ENCODE measurements at places on chromosomes 7 and 10.

DNA sequence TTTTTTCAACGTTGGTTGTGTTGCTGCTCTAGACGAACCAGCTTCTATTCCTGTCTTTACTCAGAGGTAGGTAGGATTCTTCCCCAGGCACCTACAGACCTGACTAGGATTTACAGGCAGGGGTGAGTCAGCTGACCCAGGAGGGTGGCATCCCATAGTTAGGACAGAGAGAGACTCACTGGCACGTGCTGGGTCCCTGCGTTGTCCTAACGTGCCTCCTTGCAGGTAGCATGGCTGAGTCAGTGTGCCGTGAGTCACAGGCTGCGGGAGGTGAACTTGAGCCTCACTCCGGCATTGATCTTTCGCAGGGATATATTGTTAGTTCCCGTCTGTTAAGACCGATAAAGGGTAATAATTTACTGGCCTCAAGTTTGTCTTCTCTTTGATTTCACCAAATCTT, 96.5 kb downstream of the PFKFB3 start:
- no peak for DNase-seq

DNA sequence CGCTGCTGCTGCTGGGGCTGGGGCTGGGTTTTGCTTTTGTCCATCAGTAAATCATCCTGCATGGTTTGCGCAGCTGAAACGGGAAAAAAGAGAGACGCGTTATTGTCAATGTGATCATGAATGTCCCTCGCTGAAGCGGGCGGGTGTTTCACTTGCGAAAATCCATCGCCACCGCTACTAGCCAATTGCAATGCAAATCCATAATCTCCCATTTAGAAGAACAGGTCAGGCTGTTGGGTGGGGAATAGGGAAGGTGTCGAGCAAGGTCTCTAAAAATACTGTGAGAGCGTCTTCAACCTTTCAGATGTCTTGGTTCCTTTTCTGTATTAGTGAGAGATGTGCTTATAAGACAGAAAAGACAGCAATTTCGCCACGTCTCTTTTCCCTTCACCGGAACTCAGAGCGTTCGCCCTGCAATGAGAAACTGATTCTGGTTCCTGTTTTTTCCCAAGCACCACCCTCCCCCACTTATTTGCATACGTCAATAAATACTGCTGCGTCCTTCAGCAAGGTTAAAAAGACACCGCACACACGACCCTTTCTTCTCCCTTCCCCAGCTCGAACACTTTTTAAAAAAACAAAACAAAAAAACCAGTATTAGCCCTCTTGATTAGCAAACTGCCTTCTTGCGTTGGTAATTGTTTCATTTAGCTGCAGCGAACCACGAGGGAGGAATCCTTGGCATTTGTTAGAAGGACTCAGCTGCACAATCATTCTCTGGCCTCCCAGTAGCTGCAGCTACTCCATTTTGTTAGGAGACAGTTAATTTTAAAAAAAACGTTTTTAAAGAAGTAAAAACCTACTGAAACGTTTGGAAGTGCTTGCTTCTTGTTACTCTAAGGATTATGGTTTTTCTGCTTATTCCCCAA, 50.4 kb downstream of the CPEB3 start:
- peak; percentile 27 for DNase-seq

DNA sequence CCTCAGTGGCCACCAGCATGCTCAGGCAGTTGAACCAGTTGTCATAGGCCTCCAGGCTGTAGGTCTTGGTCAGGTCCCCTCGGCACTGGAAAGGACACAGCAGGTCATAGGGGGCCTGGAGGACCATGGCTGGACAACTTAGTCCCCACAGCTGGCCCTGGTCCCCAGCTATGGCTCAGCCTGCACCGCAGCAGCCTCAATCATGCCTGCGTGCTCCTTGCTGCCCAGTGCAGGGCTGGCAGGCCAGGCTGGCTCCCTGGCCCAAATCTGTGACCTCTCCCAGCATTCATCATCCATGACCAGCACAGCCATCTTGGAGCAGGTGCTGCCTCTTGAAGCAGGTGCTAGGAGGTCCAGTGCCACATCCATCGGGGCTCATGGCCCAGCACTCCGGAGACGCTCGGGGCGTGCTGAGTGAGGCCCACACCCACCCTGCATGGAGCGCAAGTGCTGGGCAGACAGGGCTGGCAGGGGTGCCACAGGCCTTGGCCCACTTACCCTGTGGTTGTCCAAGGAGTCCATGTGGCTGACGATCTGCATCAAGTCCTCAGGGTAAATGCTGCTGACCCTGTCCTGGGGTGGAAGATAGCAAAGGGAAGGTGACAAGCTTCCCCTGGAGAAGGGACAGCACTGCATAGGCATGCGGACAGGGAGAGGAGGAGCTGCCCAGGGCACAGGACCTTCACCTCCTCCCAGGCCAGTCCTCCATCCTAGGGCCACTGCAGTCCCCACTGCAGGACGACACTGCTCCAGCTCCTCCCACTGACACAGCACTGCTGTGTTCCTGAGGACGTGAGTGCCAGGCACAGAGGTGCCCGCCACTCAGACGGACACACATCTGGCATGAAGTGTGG, 61.7 kb downstream of the CSGALNACT2 start:
- DNase-seq = no peak

- DNase-seq = no peak
Observed at GRCh38 chr10:132832186-132832969, 46.4 kb upstream of the NKX6-2 start.

GRCh38 chr10:18418541-18419215, 232.7 kb downstream of the NSUN6 start:
- no peak for DNase-seq

GRCh38 chr10:52351914-52352330, 37.8 kb downstream of the DKK1 start:
- DNase-seq = peak; percentile 80

DNA sequence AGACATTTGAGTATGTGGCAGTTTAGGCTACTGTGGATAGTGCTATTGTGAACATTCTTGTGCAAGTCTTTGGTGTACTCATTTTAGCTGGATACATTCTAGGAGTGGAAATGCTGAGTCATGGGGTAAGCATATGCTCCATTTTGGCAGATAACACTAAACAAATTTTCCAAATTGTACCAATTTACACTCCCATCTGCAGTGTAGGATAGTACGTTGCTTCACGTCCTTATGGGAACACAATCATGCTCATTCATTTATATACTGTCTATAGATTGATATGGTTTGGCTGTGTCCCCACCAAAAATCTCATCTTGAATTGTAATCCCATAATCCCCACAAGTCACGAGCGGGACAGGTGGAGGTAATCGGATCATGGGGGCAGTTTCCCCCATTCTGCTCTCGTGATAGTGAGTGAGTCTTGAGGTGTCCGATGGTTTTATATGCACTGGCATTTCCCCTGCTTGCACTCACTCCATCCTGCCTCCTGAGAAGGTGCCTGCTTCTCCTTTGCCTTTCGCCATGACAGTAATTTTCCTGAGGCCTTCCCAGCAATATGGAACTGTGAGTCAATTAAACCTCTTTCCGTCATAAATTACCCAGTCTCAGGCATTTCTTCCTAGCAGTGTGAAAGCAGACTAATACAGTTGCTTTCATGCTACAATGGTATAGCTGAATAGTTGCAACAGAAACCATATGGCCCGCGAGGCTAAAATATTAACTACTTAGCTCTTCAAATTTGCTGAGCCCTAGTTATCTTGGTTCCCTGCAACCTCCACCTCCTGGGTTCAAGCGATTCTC, 25.6 kb downstream of the RNF216 start:
- DNase-seq = peak; percentile 37

DNA sequence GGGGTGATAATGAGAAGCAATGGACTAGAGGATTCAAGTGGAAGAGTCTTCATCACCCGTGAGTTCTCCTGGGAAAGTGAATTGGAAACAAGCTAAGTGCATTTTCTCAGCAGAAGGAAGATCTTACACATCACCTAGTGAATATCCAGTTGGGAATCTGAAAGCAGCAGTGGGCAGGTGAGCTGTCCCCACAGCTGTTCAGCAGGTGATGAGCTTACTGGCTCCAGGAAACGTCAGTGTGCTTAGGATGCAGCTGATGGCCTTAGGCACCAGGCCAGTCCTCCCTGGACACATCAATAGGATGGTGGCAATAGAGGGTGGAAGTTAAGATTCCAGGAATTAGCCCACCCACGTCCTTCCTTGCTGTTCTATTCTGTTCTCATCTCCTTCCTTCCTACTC, 66.7 kb downstream of the NOD1 start:
- no peak for DNase-seq

- DNase-seq = no peak
Observed at GRCh38 chr10:117740691-117741222, 198.2 kb downstream of the EMX2 start.

DNA sequence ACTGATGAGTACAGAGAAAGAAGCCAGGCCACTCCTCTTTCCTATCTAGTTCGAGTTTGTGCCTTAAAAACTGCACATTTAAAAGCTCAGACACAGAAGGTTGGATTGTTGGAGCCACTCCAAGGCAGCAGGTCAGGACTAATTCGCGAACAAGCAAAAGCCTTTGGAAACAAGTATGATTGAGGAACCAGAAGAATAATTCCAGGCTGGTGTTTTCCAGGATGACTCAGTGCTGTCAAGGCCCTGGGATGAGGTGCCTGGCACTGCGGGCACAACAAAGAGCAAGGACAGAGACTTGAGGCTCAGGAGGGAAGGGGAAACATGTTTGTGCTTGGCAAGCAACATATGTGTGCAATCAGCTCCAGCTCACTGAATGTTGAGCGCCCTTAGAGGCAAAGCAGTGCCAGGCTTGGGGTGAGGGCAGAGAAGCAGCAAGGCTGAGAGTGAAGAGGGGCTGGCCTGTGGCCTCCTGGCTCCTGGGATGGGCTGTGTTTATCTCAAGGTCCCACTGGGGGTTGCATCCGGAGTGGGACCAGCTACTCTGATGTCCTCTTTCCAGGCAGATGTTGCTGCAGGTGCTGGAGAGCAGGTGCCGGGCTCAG, 44.1 kb downstream of the VSTM4 start:
- DNase-seq = no peak

DNA sequence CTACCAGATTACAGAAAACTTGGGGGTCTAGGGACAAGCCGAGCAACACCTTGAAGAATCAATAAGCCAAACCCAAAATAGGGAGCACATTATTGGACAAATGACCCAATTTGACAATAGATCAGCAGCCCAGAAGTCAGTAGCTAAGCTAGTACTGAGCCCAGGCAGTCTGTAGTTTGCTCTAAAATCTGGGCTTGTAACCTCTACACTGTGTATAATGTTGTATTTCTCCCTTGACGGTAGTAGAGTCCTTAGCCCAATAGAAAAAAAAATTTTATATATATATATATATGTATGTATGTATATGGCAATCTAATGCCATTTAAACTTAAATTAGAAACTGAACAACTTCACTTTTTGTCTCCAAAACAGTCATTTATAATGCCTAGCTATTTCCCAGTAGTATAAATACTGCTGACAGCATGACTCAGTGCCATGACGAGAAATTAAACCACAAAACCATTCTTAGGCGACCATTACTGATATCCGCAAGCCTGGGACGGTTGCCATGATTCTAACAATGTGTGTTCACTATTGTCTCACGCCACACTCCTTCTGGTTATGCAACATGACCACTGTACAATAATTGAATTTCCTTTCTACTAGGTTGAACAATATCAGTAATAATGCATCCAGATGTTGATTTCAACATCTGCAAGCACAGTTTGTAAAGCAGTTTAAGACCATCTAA, 110.5 kb downstream of the IPMK start:
- DNase-seq = peak; percentile 99

DNA sequence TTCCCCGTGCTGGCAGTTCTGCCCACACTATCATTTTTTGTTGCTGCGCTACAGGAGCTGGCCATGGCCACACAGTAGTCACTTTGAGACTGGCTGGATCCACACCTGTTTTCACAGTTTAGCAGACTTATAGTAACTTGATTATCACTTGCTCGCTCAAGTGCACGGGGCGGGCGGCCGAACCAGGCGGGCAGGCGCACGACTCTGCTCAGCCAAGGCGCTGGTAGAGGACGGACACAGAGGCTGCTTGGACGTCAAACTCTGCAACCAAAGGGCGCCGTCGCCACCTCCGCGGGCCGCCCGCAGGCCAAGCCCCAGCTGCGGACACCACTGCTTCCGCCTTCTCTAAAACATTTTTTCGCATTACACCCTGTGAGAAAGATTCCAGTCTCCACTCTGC, 38.4 kb upstream of the PHYHIPL start:
- no peak for DNase-seq

- DNase-seq = no peak
Observed at GRCh38 chr10:29646960-29647461, 12.2 kb upstream of the SVIL start.

DNA sequence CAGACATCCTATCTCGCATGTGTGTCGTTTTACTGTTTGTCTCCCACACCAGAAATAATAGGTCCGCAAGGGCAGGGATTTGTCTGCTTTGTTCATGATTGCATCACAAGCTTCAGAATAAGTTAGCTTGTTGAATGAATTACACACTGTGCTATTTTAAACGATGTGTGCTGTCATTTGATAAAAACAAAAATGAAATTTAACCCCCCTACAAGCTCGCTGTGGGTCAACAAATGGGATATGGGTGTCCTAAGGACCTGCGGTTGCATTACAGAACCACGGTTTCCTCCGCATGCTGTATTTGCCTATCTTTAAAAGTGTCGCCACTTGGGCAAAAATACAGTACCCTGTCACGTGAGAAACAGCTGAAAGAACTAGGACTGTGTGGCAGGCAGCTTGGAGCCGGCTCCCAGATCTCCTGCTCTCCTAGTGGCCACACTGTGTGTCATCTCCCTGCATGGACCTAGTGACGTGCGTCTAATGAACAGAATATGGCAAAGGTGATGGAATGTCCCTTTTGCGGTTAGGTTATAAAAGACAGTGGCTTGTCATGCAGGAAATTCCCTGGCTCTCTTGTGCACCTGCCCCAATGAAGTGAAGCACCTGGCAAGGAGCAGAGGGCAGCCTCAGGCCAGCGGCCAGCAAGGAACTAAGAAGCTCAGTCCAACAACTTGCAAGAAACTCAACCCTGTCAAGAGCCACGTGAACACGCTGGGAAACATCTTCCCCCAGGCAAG, 32.9 kb upstream of the CRYGN start:
- no peak for DNase-seq

GRCh38 chr7:55533729-55534080, 38.6 kb downstream of the VOPP1 start:
- no peak for DNase-seq

- DNase-seq = no peak
Observed at GRCh38 chr7:101567230-101567629, 61.9 kb downstream of the MYL10 start.

DNA sequence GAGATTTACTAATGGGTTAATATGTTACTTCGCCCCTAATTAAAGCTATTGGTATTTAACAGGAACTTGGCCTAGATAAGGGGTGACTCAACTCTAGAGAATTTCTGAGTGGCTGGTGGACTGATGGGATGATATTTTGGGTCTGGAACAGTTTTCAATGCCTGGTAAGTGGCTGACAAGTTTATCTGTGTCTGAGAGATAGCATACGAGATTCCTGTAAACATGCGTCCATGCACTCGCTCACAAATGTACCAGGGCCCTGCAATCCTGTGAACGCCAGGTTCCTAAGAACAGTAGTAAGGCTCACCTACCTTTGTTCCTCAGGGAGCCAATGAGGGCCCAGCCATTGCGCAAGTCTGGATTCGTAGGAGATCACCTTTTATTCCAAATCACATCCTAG, 683.8 kb upstream of the ANKRD30A start:
- DNase-seq = no peak
